ENCODE measurements at places on chromosomes 13 and 19.

DNA sequence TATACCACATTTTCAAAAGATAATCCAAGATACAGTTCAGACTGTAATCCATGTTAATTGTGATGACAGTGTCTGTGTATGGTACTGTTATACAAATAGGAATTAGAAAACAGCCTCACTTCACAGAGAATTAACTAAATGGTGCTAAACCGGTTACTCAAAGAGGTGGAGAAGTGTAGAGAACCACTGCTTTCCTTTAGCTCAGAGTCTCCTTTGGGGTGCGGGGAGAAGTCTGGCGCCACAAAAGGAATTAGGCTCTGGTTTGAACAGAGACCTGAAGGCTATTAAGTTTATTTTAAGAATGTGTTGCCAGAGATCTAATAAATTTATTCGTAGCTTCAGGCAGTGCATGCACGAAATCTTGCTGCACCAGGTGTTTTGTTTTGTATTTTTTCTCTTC is 65.8 kb downstream of the FREM2 start:
- DNase-seq: no peak

GRCh38 chr19:703651-704446 is 4.9 kb upstream of the PALM start:
- DNase-seq: peak; percentile 82

GRCh38 chr19:33309826-33310225 is 7.5 kb upstream of the CEBPA start:
- no peak for DNase-seq

DNA sequence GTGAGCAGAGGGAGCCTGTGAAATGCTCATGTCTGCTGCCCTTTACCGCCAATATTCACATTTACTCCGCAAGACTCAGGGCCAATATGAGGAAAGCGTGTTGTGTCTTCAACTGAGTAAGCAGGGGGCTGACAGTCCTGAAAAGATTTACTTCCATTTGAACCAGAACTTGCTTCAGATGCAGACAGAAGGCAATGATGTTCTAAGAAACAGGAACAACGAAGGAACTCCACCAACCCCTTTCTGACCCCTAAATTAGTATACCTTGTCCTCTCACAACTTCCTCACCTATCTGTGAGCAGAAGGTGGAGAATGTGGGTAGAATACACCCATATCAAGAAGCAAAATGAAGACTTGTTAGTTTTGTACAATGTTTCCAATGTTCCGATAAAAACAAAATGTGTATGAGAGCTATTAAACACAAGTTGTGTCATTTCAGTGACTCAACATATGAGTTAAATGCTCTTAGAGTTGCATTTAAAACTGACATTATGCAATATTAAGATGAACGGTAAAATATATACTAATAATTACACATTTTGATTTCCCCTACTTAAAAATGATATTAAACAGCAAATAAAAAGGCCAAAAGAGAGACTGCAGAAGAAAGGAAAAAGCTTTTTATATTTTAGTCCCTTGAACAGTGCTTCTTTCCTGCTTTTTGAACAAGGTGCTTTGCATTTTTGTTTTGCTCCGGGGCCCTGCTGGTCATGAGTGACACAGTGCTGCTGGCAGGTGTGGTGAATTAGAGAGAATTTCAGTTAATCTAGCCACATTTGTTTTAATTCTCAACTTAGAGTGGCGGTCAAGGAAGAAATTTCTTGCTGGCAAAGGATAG is 16.0 kb downstream of the TMEM272 start:
- DNase-seq: no peak

- no peak for DNase-seq
Measured at GRCh38 chr19:43229315-43229714, 23.9 kb upstream of the PSG4 start.

DNA sequence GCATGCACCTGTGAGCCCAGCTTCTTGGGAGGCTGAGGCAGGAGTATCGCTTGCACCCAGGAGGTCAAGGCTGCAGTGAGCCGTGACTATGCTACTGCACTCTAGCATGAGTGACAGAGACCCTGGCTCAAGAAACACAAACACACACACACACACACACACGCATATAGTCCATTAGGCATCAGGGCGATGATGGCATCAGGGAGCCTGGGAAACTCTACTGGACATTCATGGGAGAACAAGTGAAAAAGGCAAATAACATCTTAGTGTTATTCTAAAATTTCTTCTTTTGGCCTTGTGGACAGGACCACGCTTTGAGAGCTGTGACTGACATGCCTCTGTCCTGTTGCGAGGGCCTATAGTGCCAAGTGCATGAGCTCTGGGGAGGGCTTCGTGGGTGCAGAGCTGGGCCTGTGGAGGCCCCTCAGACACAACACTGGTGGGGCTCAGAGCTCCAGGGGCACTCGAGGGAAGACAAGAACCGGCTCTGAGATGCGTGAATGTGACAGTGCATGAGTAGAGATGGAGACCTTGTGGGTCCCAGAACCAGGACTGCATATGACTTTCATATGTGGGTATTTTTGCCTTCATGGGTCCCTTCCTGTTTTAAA is 8.0 kb upstream of the USF2 start:
- no peak for DNase-seq

GRCh38 chr19:18297308-18297707 is 15.9 kb upstream of the JUND start:
- DNase-seq: no peak

- DNase-seq: no peak
Measured at GRCh38 chr13:79810018-79810417, 329.1 kb downstream of the NDFIP2 start.

- no peak for DNase-seq
Measured at GRCh38 chr19:35115177-35115951, at the start of gene FXYD3. Gene FXYD3, plus strand, starts transcription at chr19:35115823. Its CDS starts 3,554 bp downstream, at chr19:35119377.

- DNase-seq: no peak
Measured at GRCh38 chr19:18321734-18322102, 1.2 kb downstream of the LSM4 start.

GRCh38 chr19:6056282-6056741 is 54.0 kb downstream of the RFX2 start:
- peak; percentile 71 for DNase-seq

- no peak for DNase-seq
Measured at GRCh38 chr13:107351305-107351704, 783.4 kb upstream of the ARGLU1 start.

DNA sequence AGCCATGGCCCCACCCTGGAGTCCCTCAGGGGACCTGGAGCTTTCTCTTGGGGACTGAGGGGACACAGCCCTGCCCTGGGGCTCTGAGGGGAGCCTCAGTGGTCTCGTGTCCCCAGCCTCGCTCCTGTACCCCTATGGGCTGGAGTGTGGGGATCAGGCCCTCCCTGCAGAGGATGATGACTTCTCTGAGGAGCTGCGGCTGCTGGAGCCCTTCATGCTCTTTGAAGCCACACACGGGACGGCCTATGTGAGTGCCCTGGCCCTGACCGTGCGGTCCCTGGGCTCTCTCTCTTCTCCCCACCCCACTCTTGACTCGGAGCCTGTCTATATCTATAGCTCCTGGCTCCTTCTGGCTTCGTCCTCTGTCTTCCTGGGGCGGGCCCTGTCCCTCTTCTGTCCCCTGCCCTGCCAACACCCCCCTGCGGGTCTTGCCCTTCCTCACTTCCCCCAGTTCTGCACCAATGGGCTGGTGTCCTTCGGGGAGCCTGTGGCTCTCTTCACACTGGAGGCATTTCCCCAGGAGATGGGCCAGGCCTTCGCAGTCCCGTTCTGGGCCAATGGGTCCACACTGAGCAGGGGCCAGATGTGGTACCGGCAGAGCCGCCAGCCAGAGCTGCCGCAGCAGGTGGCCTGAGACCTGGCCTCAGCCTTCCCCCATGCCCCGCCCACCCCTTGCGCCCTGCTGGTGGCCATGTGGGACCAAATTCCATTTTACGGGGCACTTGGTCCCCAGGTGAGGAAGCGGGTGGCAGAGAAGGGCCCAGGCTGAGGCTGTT is 33.1 kb downstream of the HPN start:
- no peak for DNase-seq

- no peak for DNase-seq
Measured at GRCh38 chr19:5137114-5137513, 168.2 kb downstream of the KDM4B start.

- DNase-seq: no peak
Measured at GRCh38 chr19:4007836-4008539, 452 bp downstream of the PIAS4 start.

DNA sequence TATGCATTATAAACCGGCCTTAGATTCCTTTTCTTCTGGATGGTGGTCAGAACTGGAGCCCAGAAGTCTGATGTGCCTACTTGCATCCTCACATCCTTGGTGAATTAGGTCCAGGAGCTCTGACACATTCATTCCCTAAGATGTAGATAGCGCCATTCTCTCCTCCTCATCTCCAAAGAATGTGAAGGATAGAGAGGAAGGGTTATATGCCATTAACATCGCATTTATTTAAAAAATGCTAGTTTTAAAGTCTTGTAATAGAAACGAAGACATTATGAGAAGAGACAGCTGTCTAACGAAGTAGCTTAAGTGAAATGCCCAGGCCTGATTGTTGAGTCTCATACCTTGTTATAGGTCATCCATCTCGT is 9.7 kb downstream of the MBNL2 start:
- DNase-seq: no peak

DNA sequence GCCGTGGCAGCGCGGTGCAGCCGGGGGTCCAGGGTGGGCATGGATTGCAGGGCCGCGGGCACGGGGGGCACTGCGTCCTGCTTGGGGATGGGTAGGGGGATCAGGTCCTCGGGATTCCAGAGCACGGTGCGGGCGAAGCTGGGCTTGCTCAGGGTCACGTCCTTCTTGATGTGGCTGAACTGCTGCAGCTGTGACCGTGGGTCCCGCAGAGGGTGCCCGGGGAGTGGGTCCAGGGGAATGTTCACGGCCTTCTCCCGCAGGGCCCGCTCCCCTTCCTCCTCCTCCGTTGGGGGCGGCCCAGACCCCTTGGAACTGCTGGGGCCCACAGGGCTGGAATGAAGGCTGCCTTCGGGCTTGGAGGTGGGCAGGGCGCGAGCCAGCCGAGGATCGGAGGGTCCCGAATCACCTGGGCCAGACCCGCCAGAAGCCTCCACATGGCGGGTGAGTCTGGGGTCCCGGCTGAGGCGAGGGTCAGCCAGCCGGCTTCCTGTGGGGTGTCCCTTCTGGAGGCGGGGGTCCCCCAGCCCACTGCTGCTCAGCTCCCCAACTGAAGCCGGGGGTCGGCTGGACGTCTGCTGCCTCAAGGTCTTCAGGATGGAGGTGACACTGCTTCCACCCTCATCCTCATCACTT is 18.9 kb upstream of the TMEM160 start:
- no peak for DNase-seq

DNA sequence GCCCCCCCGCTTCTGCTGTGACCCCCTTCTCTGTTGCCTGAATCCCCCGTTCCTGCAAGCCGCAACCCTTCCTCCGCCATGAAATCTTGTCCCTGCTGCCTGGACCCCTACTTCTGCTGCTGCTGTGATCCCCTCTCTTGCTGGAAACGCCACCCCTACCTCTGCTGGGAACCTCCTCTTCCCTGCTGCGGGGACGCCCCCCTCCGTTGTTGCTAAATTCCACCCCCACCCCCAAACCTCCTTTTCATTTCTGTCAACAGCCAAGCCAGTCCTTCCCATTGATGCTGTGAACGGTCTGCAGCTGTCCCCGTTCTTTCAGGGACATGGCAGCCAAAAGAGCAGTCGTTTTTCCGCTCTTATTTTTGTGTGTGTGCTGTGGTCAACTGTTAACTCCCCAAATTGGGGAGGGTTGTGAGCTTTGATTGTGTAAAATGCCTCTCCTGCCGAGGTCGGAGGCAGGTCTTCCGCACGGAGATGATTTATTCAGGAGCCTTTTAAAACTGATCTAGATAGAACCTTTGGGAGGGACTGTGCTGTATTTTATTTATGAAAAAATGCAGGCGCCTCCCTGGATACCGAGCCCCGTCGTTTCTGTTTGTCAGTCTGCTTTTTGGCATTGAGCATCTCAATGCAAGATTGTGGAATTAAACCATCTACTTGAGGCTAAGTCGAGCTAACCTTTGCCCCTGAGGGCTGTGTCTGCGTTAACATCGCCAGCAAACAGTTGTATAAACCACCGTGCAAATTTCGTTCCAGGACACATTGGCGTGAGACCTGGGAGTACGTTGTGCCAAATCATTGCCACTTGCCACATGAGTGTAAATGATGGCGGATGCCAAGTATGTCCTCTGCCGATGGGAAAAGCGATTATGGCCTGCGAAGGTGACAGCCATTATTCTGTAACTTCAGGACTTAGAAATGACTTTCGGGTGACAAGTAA is 27.9 kb upstream of the NDUFS7 start:
- no peak for DNase-seq

Data from ascending aorta (tissue), 2 donors.